ENCODE measurements at places on chromosomes 6 and 20. TPM values are rescaled to one million over a fixed set of nuclear protein-coding genes. Genes with fewer than 3 reads are reported as not detected.

- no peak for DNase-seq
Measured at GRCh38 chr20:3032624-3033023, 10.8 kb upstream of the GNRH2 start.

DNA sequence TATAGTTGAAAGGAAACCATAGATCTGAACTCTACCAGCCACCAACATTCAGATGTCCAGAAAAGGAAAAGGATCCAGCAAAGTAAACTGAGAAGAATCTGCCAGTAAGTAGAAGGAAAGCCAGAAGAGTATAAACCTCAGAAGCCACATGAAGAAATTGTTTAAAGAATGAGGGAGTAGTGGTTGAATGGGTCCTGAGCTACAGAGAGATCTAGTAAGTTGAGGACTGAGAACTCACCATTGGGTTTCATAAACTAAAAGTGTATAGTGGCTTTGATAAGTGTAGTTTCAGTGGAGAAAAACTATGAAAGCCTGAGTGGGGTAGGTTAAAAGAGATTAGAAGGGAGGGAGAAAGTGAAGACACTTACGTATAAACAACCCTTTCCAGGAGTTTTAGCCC, 32.0 kb upstream of the SUMO4 start:
- DNase-seq = no peak

DNA sequence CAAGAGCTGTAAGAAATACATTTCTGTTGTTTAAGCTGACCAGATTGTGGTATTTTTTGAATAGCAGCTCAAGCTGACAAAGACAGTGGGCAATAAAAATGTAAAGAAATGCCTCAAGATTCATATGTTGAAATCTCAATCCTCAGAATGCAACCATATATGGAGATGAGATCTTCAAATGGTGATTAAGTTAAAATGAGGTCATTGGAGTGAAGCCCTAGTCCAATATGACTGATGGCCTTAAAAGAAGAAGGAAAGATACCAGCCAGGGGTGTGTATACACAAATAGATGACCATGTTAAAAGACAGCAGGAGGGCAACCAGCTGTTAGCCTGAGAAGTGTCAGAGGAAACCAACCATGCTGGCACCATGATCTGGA, 7.1 kb upstream of the DDO start:
- no peak for DNase-seq

- DNase-seq = no peak
Measured at GRCh38 chr6:46080111-46080510, 49.7 kb upstream of the ENPP4 start.

DNA sequence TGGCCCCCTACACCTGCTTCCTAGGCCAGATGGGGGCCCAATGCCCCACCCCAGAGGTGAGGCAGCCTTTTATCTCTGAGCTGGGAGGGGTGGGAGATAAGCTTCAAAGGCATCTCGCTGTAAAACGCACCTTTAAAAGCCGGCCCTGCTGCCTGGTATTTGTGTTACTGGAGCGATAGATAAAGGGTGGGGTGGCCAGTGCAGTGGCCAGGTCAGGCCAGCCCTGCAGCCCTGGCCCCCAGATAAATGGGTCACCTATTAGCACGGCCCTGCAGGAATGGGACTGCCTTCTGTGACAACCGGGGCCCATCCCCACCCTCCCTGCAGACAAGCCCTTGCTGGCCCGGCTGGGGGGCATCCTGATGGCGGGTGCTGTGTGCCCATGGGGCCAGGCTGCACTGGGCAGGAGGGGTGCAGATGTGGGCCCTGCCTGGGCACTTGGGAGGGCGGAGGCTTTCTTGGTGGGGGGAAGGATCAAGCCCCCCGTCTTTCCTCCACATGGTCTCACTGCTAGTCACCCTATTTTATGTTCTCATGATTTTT, 3.0 kb upstream of the RBBP8NL start:
- no peak for DNase-seq

- no peak for DNase-seq
Measured at GRCh38 chr6:168368936-168369335, 49.4 kb upstream of the DACT2 start.

- no peak for DNase-seq
Measured at GRCh38 chr6:122799916-122800686, 11.0 kb downstream of the SMPDL3A start.

- DNase-seq = no peak
Measured at GRCh38 chr6:6512711-6513110, 75.8 kb upstream of the LY86 start.

- no peak for DNase-seq
Measured at GRCh38 chr20:24959591-24960301, 10.7 kb downstream of the CST7 start.

GRCh38 chr6:47254906-47255305, 54.8 kb downstream of the TNFRSF21 start:
- DNase-seq = no peak

DNA sequence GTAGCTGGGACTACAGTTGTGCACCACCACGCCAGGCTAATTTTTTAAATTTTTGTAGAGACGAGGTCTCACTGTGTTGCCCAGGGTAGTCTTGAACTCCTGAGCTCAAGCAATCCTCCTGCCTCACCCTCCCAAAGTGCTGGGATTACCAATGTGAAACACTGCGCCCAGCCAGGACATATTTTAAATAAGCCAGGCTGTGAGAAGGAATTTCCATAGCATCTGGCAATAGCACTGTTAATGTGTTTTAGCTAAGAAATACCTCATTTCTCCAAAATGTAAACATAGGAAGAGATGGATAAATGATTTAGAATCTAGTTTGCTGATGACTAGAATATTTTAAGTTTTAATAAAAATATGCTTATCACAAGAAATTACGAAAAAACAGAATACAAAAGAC, 27.0 kb upstream of the SLA2 start:
- DNase-seq = no peak

- no peak for DNase-seq
Measured at GRCh38 chr6:110482774-110483400, 6.5 kb upstream of the SLC22A16 start.

- DNase-seq = no peak
Measured at GRCh38 chr6:149488815-149489214, 4.0 kb upstream of the ZC3H12D start.

- no peak for DNase-seq
Measured at GRCh38 chr6:12569646-12570045, 146.9 kb upstream of the PHACTR1 start.

DNA sequence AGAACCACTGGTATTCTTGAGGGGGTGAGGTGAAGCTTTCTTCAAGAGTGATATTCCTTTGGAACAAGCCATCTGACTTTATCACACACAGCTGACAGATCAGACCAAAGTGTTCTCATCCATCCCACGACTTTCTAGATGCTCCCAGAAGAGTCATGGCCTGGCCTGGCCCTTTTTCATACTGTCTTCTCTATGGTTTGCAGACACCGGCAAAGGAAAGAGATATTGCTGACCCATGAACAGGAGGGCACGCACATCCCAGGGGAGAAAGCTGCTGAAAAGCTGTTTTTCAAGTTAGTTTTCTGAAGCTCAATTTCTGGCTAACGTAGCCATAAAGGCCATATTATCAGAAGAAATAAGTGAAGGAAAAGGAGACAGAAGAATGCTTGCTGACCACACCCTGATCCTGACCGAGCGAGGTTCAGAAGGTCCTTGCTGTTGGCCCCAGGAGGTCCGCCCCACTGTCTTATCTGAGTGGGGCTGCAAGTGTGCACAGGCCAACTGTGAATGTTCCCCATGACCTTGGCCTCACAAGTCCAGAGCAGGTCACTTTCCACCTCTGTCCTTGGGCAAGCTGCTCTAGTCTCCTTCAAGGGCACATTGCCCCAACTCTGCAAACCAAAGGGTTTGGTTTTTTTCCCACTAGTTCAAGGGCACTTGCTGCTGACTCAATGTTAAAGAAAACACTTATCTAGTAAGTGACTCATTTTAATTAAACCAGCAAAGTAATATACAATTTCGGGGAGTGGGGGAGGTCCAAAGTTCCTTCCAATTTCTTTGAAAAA, 2.0 kb downstream of the ACSS1 start:
- no peak for DNase-seq

MUC22 gene
- total RNA-seq = not detected

FKBP5 gene
- total RNA-seq = 6.9 TPM

MACROD2 gene
- 0.26 TPM for total RNA-seq

ZFP57 gene
- total RNA-seq = not detected

All from Caki2 (cell line).